ENCODE measurements at places on chromosomes 5 and 9.

DNA sequence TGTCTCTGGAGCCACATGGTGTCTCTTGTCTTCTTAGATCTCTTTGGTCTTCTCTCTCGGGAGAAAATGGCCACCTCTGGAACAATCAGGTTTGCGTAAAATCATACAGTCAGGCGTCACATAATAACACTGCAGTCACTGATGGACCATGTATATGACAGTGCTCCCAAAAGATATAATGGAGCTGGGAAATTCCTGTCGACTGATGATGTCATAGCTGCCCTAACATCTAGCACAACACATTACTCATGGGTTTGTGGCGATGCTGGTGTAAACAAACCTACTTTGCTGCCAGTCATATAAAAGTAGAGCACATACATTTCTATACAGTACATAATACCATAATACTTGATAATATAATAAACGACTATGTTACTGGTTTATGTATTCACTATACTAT lies 30.1 kb upstream of the RAI14 start:
- DNase-seq: no peak

GRCh38 chr9:70924380-70924779 lies 197.0 kb downstream of the TRPM3 start:
- no peak for DNase-seq

GRCh38 chr9:2158111-2158610 lies 143.0 kb downstream of the SMARCA2 start:
- peak; percentile 92 for DNase-seq

DNA sequence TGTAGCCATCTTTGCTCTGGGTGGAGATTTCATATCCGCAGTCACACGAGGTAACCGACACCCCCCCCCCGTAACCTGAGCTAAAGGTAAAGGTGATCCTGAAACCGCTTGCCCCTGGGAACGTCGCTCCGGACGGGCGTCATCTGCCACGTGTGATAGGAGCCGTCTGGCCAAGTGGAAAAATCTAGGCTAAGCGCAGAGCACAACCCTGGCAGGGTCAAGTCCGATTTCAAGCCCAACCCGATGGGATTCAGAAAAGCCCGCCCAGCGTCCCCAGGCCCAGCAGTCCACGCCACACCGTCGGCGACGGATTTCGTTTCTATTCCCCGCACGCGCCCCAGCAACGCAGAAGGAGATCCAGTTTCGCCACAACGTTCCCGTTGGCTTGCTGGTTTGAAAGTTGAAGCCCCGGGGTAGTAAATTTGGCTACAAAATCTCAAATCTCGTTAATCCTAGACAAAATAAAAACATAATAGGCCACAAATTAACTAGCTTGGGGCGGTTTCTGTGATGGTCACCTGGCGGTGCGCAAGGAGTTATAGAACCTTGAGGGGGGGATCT lies 32.4 kb upstream of the NFIB start:
- no peak for DNase-seq

- no peak for DNase-seq
These were observed 63.7 kb upstream of the ANGPTL2 start for GRCh38 chr9:127185931-127186781.

DNA sequence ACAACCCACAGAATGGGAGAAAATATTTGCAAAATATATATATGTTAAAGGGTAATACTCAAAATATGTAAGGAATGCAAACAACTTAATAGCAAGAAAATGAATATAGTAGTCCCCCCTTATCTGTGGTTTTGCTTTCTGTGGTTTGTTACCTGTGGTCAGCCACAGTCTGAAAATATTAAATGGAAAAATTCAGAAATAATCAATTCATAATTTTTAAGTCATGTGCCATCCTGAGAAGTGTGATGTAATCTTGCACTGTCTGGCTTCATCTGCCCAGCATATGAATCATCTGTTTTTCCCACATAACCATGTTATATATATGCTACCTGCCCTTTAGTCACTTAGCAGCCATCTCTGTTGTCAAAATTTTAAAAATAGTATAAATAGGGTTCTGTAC lies 11.7 kb downstream of the CER1 start:
- no peak for DNase-seq

GRCh38 chr9:87181670-87182069 lies 234.4 kb upstream of the GAS1 start:
- DNase-seq: no peak

DNA sequence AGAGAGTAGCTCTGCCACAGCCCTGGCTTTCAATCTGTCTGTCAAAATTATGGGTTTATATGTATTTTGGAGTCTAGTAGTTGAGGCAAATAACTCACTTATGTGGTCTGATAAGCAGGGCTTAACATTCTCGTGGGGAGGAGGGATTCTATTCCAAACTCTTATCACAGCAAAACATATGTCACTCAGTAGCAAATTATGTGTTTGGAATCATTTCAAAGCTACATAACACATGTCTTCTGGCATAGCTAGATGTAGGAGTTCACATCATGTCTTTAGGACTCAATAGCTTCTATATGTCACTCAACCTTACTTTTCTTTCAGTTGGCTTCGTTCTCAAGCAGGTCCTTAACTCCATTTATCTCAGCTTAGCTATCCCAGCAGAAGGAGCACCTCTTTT lies 144.5 kb upstream of the SEMA6A start:
- no peak for DNase-seq

- DNase-seq: no peak
These were observed 16.8 kb downstream of the SCAMP1 start for GRCh38 chr5:78377056-78377717.

DNA sequence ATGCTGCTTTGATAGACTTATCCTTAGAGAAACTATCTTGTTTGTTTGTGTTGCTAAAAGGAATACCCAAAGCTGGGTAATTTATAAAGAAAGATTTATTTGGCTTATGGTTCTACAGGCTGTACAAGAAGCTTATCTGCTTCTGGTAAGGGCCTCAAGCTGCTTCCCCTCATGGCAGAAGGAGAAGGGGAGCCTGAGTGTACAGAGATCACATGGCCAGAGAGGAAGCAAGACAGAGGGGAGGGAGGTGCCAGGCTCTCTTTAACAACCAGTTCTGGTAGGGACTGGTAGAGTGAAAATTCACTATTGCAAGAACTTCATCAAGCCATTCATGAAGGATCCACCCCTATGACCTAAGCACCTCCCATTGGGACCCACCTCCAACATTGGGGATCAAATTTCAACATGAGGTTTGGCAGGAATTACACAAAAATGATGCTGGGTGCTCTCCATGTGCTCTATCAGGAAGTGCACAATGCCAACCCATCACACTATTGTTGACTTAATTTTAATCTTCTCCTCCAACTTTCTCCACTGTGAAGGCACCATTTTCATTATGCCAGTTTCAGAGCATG lies 115.1 kb upstream of the SHB start:
- peak; percentile 8 for DNase-seq

GRCh38 chr5:28710360-28710759 lies 1672.0 kb upstream of the CDH9 start:
- no peak for DNase-seq

GRCh38 chr5:40453689-40454088 lies 226.0 kb upstream of the PTGER4 start:
- no peak for DNase-seq

DNA sequence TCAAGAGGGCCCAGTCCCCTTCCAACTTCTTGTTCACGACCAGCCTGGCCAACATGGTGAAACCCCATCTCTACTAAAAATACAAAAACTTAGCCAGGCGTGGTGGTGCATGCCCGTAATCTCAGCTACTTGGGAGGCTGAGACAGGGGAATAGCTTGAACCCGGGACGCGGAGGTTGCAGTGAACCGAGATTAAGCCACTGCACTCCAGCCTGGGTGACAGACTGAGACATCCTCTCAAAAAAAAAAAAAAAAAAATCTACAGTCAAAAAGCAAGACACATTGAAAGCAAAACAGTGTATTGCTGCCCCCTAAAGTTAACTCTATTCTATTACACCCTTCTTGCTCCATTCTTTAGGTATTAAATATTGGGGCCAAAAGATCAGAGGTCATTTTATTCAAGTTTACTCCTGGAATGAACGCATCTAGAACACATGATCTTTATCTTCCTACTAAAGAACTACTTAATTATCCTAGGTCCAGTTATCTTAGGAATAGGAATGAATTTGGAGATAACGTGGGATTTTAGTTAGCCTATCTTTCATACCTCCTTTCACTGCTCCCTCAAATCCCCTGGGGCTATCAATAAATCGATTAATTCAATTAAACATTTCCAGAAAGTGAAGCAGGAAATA lies 2.4 kb downstream of the ATG12 start:
- DNase-seq: peak; percentile 59

DNA sequence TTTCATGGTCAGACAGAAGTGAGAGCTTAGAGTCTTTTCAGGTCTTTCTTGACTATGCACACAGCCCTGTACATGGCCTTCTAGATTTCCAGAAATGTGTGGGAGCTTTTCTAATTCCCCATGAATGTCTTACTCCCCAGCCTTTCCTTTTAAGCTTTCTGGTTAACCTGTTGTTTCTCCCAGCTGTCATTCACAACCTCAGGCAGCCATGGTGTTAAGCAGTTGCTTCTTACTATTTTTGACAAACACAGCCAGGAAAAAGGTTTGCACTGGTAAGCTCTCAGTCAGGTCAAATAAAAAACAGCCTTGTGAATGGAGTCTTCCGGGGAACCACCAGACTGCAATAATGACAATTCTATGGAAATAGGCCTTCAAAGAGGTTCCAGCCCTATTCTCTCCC lies 84.9 kb downstream of the MTREX start:
- DNase-seq: no peak

DNA sequence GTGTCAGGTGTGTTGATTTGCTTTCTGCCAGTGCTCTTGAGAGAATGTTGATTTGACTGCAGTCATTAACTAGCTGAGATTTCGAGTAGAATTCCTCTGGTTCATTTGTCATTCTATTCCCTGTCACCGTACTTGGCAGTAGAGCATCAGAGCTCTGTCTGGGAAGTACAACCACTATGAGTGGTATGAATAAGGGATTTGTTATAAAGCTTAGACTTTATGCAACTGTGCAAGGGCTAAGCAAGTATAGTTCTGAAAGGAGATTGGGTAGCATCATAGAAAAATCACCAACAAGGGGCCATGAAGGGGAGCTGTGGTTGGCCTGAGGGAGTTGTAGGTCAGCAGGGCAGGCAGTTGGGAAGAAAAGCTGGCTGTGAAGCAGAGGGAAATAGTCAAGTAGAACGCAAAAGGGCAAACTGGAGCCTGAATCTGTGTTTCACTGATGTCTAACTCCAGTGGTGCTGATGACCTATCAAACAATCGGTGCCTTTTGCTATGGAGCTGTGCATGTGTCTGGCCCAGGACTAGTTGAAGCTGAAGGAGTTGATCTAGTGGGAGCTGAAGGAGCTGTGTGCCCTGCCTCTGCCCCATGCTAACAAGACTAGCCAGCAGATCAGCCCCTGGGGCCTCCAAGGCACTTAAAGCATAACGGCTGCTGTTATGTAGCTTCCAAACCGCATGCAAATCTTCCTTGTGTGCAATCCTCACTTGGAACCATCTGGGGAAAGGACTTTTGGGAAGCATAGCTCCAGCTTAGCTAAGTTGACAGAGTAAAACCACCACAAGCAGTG lies 110.0 kb downstream of the SLC28A3 start:
- no peak for DNase-seq

- no peak for DNase-seq
These were observed 34.3 kb downstream of the SLC12A7 start for GRCh38 chr5:1077491-1078020.

DNA sequence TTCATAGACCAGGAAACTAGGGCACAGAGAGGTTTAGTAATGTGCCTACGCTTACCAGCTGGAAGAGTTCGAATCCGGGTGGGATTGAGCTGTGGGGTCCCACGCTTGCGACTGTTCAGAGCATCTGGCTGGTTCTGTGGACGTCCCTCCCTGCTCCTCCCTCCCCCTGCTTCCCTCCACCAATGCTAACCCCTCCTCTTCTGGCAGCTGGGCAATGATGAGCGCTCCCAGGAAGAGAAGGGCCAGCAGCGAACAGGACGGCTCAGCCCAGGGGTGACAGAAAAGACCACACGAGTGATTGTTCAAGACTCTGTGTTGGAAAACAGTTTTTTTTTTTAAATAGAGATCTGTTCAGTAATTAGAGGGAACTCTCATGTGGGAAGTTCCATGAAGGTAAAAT lies 6.9 kb downstream of the FAM163B start:
- no peak for DNase-seq

DNA sequence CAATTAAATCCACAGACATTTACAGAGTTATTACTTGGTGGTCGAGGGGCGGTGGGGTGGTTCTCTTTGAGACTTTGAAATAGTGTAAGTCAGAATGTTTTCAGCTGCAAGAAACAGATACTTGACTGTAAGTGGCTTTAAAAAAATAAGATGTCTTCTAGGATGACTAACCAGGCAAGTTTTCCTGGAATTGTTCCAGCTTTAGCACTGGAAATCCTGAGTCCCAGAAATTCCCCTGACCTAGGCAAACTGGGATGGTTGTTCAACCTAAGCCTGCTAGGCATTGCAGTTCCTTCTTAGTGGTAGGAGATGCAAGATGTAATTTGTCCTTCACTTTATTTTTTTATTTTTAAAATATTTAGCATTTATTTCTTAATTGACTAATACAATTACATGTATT lies 169.5 kb upstream of the POC5 start:
- no peak for DNase-seq

- DNase-seq: no peak
These were observed 6.8 kb upstream of the ZBTB34 start for GRCh38 chr9:126853667-126854066.

- DNase-seq: peak; percentile 58
These were observed 11.8 kb upstream of the EXOC3 start for GRCh38 chr5:431001-431710.

DNA sequence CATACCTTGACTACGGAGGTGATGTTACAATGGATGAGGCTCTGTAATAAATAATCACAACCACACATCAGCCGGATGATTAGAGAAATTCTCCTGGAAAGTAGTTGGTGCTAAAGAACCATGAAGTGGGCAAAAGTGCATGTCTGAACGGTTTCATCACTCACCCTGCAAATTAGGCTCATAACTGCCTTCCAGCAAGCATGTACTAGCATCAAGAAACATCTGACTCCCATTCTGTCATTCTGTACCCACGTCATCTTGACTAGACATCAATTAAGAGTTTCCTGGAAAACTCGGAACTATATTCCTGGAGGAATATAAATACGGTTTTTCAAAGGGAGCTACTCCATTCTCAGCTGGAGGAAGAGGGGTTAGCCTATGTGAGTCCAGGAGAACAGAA lies 52.2 kb downstream of the HSD17B3 start:
- DNase-seq: no peak

- no peak for DNase-seq
These were observed 59.5 kb downstream of the MAST4 start for GRCh38 chr5:66655395-66656324.

GRCh38 chr5:156328161-156328560 lies 1.2 kb downstream of the SGCD start:
- DNase-seq: no peak

GRCh38 chr5:124865603-124866354 lies 119.3 kb upstream of the ZNF608 start:
- DNase-seq: no peak

GRCh38 chr9:134073500-134073899 lies 5.7 kb upstream of the BRD3 start:
- DNase-seq: peak; percentile 14

Data from NCI-H2171 treated with DMSO at 0.1 percent for 48 hours (cell line).